PC-9 (cell line): ENCODE measurements at places on chromosomes 16 and 17. TPM values are rescaled to one million over a fixed set of nuclear protein-coding genes. Genes with fewer than 3 reads are reported as not detected.

GRCh38 chr17:30219833-30220232 is 15.7 kb downstream of the SLC6A4 start:
- no peak for DNase-seq

Gene KRTAP2-3
- total RNA-seq, result 0.57 TPM in 1 of 2 replicates, not detected in the other

Gene KRTAP2-1
- total RNA-seq, result not detected in 2 replicates

DNA sequence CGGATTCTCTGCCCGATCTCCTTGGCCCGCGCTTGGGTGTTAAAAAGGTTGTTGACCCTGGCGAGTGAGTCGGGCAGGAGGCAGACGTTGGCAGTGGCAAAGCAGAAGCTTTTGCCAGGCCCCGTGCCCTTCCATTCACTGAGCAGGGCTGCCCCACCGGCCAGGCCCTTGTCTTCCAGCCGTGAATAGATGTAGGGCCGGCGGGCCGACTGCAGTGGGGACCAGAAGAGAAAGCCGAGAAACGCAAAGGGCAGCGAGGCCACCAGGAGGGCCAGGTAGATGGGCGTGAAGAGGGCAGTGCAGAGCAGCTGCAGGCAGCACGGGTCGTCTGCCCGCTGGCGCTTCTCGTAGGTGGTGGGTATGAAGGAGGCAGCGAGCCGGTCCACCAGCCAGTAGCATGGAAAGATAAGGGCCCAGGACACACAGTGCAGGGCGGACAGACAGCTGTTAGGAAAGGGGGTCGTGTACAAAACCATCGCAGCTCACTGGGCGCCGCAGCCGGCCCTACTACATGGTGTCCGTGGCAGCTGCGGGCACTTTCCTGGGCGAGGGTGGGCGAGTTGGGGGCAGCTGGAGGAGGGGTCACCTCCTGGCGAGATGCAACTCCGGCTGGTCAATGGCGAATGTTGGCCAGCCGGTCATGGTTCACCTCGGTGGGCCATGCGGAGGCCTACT is 61.0 kb downstream of the PRMT7 start:
- no peak for DNase-seq

DNA sequence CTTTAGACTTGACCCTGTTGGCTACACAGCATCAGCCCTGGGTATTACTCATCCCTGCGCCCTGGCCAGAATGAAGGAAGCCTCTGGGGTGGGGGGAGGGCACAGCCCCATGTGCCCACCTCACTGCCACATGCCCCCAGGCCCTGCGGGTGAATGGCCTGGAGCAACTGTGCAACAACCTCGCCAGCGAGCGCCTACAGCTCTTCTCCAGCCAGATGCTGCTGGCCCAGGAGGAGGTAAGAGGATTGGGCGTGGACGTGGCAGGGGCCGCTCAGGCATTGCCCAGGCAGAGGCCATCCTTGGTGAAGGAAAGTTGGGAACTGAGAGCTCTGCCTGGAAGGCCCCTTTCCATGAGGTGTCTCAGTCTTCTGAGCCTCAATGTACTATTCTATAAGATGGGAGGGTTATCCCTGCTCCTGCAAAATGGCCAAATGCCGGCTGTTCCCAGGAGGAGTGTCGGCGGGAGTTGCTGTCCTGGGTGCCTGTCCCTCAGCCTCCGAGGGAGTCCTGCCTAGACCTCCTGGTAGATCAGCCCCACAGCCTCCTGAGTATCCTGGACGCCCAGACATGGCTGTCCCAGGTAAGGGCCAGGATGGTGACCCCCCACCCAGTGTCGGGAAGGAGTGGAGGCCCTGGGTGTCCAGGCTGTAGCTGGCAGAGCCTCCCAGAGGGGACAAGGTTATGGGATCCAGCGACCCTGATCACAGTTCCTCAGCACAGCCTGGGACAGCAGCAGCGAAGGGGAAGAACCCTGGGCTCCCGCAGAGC is 8.9 kb downstream of the MYO15B start:
- DNase-seq, result no peak

- DNase-seq, result no peak
Measured at GRCh38 chr16:89345642-89346150, 128.2 kb downstream of the ZNF778 start.

Gene RND2
- total RNA-seq, result 0.26 and 0.43 TPM in 2 replicates

Gene HBA1
- not detected in 2 replicates for total RNA-seq

Gene STAC2
- total RNA-seq, result 0.17 and 0.28 TPM in 2 replicates

GRCh38 chr16:22397931-22398330 is 23.5 kb upstream of the CDR2 start:
- no peak for DNase-seq

Gene CPHXL2
- not detected in 2 replicates for total RNA-seq

DNA sequence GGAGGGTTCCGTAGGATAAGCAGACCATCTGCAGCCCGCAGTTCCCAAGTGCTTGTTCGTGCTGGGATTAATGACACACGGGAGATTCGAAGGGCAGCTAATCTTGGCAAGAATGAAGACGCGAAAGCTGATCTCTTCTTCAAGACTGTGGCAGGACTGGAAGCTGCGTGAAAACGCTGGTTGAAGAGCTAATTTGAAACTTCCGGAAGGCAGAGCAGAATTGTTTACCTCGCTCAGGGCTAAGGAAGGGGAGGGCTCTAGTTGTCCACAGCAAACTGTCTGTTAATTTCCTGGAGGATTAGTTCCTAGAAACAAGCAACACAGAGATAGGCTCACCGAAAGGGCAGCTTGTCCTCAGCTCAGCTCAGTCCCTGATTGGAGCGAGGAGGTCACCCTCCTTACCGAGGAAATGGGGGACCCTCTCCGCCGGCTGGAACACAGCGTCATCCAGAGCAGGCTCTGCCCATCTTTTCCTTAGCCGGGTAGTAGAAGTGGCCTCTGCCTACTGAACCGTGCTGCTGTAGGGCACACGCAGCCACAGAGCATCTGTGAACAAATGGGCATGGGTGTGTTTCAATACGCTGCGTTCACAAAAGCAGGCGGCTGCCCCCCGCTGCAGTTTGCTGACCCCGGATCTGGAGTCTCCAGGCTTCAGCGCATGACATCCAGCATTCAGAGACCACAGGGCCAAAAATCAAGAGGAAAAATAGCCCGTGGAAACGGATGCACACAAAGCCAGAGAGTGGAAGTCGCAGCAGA is 16.7 kb upstream of the BAIAP2 start:
- no peak for DNase-seq

DNA sequence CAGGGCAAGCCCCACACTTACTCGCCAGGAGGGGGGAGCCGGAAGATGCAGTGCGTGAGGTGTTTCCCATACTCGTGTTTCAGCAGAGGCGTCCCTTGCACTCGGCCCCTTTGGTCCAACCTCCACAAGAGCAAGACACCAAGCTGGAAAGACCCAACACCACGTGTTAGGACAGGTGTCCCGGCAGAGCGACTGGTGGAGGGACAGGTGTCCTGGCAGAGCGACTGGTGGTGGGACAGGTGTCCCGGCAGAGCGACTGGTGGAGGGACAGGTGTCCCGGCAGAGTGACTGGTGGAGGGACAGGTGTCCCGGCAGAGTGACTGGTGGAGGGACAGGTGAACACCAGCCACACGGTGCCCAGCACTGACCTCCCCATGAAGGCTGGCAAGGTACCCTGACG is 19.4 kb downstream of the IFT140 start:
- DNase-seq, result no peak

Gene KRT39
- total RNA-seq, result not detected in 2 replicates

GRCh38 chr16:27959914-27960313 is 103.6 kb downstream of the GSG1L start:
- no peak for DNase-seq

GRCh38 chr17:73819440-73820395 is 175.5 kb upstream of the SDK2 start:
- DNase-seq, result no peak

DNA sequence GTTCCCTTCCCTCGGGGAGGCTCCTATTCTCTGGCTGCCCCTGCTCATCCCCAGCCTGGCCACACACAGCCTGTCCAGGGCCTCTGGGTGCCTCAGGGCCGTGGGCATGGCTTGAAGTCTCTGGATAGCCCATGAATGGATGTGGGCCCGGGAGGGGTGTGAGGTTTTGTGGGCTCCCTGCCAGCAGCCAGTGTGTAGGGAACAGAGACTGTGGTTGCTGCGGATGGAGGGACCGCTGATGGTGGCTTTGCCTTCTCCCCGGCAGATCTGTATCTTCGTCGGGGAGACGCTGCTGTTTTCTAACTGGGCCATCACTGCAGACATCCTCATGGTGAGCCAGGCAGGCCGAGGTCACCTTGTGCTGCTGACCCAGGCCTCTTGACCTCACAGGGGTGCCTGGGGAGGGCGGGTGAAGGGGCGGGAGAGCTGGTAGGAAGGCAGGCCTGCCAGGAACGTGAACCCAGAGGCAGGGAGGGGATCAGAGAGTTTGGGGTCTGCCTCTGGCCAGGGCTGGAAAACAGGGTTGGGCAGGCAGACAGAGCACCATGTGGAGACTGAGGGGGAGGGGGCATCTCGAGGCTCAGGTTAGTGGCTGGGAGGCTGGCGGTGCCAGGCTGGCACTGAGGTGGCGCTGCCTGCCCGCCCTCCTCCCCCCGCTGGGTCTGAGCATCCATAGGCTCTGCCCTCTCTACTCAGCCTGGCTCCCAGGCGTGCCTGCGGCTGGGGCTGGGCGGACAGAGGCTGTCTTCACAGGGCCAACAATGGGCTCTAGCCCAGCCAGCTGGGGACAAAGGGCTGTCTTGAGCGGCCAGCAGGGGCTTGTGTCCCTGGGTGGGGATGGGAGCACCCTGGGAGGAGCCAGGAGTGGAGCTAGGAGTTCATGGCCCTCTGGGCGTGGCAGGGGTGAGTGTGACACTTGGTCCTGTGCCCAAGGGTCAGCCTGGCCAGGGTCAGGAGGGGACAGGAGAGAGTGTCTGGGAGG is 21.4 kb downstream of the MYBBP1A start:
- DNase-seq, result peak; percentile 48

DNA sequence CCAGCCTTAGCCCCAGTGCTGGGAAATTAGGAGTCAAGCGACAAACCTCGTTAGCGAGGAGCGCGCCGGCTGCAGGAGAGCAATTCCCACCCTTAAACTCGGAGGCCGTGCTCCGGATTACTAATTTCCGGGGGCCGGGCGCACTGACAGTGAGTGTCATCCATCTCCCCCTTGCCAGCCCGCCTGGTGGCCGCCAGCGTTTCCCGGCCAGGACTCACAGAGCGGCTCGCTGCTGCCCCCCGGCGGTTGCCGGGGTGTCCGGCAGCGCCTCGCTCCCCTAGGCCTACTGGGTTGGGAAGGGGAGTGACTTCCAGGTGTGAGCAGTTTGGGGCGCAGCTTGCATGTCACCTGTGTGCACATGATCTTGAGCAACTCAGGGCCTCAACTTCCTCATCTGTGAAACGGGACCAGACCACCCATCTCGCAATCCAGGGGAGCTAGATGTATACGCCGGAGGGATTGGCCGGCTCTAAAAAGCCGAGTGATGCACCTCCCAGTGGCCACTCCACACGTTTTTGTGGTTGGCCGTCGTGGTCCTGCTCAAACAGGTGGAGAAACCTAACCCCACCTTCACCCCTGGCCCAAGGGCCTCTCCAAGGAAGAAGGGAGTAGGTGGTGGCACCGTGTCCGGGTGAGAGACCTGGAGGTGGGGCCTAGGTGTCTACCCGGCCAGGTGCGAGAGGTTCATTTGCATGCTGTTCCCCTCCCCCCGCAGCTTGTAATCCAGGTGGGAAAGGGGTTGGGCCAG is 2.5 kb upstream of the GSE1 start:
- DNase-seq, result peak; percentile 89

DNA sequence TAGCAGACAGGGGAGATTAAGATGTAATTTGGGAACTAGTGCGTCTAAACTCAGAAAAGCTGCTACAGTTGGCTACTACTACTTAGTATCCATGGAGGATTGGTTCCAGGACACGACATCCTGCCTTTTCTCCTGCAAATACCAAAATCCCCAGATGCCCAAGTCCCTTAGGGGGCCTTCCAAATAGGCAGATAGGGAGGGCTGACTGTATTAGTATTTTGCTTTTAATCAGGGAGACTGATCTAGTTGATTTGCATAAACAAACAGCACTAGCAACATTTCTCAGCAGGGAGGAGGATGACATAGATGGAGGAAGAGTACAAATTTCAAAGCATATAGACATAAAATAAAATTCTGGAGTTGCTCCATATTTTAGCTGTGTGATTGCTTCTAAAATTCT is 621.6 kb upstream of the GOT2 start:
- no peak for DNase-seq

DNA sequence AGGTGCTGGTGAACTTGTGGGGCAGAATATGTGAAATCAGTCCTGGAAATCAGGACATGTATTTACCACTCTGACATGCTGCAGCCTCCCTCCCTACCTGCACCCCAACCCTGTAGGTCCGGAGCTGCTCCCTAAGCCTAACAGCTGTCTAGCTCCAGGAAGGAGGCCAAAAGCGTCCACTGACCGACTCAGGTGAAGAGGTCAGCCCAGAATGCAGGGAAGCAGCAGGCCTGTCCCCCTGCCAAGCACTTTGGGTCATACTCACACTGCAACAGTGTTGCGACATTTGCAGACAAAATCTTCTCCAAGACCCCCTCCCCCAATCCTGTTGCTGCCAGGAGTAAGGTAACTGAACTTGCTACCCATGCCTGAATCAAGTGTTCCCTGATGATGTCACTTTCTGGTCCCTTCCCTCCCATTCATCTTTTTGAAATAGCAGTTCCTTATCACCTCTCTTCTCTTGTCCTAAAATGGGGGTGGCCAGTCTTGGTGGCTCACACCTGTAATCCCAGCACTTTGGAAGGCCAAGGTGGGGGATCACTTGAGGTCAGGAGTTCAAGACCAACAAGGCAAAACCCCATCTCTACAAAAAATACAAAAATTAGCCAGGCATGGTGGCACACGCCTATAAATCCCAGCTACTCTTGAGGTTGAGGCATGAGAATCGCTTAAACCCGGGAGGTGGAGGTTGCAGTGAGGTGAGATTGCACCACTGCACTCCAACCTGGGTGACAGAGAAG is 1.3 kb upstream of the ACLY start:
- peak; percentile 30 for DNase-seq

GRCh38 chr16:20610892-20611349 is 34.8 kb upstream of the ACSM2B start:
- DNase-seq, result no peak

Gene OTOP3
- not detected in 2 replicates for total RNA-seq

DNA sequence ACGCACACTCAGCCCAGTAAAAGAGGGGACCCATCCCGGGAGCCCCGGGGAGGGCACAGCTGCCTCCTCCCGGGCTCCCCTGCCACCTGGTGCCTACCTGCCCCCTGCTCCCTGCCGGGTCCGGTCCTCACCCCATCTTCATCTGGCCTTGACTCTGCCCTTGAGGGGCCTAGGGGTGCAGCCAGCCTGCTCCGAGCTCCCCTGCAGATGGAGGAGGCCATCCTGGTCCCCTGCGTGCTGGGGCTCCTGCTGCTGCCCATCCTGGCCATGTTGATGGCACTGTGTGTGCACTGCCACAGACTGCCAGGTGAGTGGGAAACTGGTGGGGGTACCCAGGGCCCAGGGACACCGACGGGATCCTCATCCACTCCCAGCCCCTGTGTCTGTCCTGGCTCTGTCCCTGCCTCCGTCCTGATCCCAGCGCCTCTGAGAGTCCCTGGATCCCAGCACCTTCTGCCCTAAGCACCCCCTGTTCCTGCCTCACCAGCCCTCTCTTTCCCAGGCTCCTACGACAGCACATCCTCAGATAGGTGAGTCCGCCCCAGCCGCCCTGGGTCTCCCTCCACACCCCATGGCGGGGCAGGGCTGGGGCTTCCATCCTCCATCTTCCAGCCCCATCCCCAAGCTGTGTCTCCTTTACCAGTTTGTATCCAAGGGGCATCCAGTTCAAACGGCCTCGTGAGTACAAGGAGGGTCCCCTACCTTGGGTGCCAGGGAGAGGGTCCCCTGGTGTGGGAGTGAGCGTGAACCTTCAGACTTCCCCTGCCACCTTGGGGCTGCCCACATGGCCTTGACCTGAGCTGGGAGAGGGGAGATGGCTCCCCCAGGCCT is 574 bp downstream of the LAT start:
- DNase-seq, result no peak
